GM10248 (cell line): ENCODE measurements at places on chromosomes 11 and 22.

GRCh38 chr11:99973993-99974392, 713.1 kb upstream of the ARHGAP42 start:
- DNase-seq, result no peak

DNA sequence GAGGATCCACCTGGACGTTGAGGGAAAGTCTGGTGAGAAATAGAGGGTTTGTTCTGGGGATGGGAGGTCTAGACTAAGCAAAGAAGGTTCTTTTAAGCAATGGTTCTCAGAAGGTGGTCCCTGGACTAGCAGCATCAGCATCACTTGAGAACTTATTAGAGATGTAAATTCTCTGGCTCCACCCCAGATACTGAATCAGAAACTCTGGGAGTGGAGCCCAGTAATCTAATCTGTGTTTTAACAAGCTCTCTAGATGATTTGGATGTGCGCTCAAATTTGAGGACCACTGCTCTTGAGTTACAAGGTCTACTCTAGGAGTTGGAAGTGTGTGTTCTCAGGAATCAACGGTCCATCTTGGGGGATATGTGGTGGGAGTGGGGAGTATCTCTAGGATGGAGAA, 3.3 kb upstream of the ABCG4 start:
- DNase-seq, result no peak

DNA sequence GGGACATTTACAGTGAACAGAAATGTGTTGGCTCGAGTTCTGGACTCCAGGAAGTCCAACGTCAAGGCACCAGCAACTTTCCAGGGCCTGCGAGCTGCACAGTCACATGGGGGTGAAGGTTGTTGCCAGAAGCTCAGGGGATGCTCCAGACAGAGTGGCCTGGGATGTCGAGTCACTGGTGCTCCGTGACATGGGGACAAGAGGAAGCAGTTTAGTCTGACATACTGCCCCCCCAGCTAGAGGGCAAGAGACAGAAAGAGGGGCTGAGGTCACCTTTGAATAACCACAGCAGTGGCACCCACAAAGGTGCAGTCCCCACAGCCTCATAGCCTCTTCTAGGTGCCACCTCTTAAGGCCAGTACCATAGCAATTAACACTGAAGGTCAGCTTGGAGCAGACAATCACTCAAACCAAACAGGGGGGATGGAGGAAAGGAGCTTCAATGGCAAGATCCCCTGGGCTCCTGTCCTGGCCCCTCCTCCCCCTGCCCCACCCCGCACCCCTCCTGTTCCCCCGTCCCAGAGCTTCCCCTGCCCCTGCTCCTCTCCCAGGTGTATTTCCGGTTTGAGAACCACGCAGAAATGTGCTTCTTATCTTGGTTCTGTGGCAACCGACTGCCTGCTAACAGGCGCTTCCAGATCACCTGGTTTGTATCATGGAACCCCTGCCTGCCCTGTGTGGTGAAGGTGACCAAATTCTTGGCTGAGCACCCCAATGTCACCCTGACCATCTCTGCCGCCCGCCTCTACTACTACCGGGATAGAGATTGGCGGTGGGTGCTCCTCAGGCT, 3.8 kb downstream of the APOBEC3D start:
- DNase-seq, result no peak

DNA sequence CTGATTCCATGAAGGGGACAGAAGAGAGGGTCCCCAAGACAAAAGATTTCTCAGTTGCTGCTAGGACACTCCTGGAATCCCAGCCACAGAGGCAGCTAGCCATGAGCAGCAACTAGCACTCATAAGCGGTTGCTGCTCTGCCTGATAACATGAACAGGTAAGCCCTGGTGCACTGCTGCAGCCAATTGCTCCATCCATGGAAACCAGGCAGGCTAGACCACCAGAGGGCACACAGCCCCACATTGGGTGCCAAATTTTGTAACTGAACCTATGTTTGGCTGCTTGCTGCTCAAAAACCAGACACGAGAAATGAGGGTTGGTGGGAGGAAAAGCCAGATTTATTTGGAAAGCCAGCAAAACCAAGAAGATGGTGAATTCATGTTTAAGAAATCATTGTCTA, 21.9 kb upstream of the QSER1 start:
- DNase-seq, result no peak

GRCh38 chr22:50683994-50684371, 11.4 kb downstream of the SHANK3 start:
- no peak for DNase-seq

- no peak for DNase-seq
Observed at GRCh38 chr11:56716379-56716854, 17.5 kb downstream of the OR9G1 start.
